A549 treated with DMSO at 1 μM for 4 hours (cell line): ENCODE measurements at places on chromosomes 1 and 21. TPM values are rescaled to one million over a fixed set of nuclear protein-coding genes. Genes with fewer than 3 reads are reported as not detected.

Gene KIF21B
- 2.1 to 3.7 TPM (median 3.6 TPM) in 5 replicates for total RNA-seq

Gene PRAMEF12
- total RNA-seq = not detected in 5 replicates

Gene OR14K1
- total RNA-seq = not detected in 5 replicates

Gene HSF2BP
- total RNA-seq = 1.2 to 2.0 TPM (median 1.6 TPM) in 5 replicates

Gene LY9
- 0.07 to 0.18 TPM (median 0.11 TPM) in 4 of 5 replicates, not detected in the other for total RNA-seq

Gene RNU1-2
- 7.3 TPM in 1 of 5 replicates, not detected in the others for total RNA-seq

Gene PGBD5
- 0.66 to 1.5 TPM (median 0.97 TPM) in 5 replicates for total RNA-seq

Gene ELF3
- total RNA-seq = 238 to 280 TPM (median 261 TPM) in 5 replicates

Gene HTR6
- 0.07 to 0.18 TPM (median 0.17 TPM) in 5 replicates for total RNA-seq

Gene SYTL1
- 0.10 to 0.68 TPM (median 0.35 TPM) in 5 replicates for total RNA-seq

Gene TNFSF18
- total RNA-seq = not detected in 5 replicates

Gene TRAF3IP3
- not detected in 5 replicates for total RNA-seq

Gene KRTAP10-3
- not detected in 5 replicates for total RNA-seq

Gene BCL2L15
- total RNA-seq = 0.31 to 0.65 TPM (median 0.46 TPM) in 5 replicates

Gene ANKRD65
- 0.07 to 0.09 TPM in 2 of 5 replicates, not detected in the others for total RNA-seq

Gene HUNK
- 1.3 to 2.0 TPM (median 1.4 TPM) in 5 replicates for total RNA-seq

Gene ZNF683
- not detected in 5 replicates for total RNA-seq

Gene AIRE
- not detected in 5 replicates for total RNA-seq

Gene RGSL1
- total RNA-seq = not detected in 5 replicates

Gene LAX1
- not detected in 5 replicates for total RNA-seq

Gene CDA
- 30.3 to 41.5 TPM (median 34.5 TPM) in 5 replicates for total RNA-seq

Gene PRAMEF13
- not detected in 5 replicates for total RNA-seq

Gene NBPF26
- 3.0 to 5.0 TPM (median 4.9 TPM) in 5 replicates for total RNA-seq

Gene SELE
- not detected in 5 replicates for total RNA-seq

Gene LDLRAD1
- total RNA-seq = not detected in 5 replicates

Gene PROX1
- total RNA-seq = 0.05 to 0.46 TPM (median 0.06 TPM) in 4 of 5 replicates, not detected in the other

Gene SIM2
- 12.0 to 14.4 TPM (median 14.2 TPM) in 5 replicates for total RNA-seq

Gene AADACL4
- total RNA-seq = not detected in 5 replicates

Gene DIO1
- not detected in 5 replicates for total RNA-seq

Gene PCBP3
- total RNA-seq = 0.80 to 1.3 TPM (median 1.1 TPM) in 5 replicates

Gene B3GALT5
- total RNA-seq = 0.27 to 0.39 TPM (median 0.34 TPM) in 5 replicates

Gene MIXL1
- total RNA-seq = 0.07 to 0.10 TPM in 2 of 5 replicates, not detected in the others

Gene CFAP107
- not detected in 5 replicates for total RNA-seq

Gene ECM1
- 2.1 to 2.7 TPM (median 2.3 TPM) in 5 replicates for total RNA-seq

Gene ETV3L
- total RNA-seq = not detected in 5 replicates

Gene ASTN1
- total RNA-seq = not detected in 5 replicates

Gene HEATR1
- 23.7 to 35.1 TPM (median 30.6 TPM) in 5 replicates for total RNA-seq

Gene ARPC5
- total RNA-seq = 143 to 197 TPM (median 175 TPM) in 5 replicates

Gene FMN2
- 5.0 to 7.4 TPM (median 6.4 TPM) in 5 replicates for total RNA-seq

Gene CR1
- total RNA-seq = not detected in 5 replicates

Gene A3GALT2
- total RNA-seq = not detected in 5 replicates

Gene ATP5IF1
- total RNA-seq = 146 to 180 TPM (median 161 TPM) in 5 replicates
